HT1080 (cell line): ENCODE measurements at places on chromosomes 1 and 21. TPM values are rescaled to one million over a fixed set of nuclear protein-coding genes. Genes with fewer than 3 reads are reported as not detected.

The CHIT1 gene
- not detected in 2 replicates for total RNA-seq

The ALPL gene
- not detected in 2 replicates for total RNA-seq

The CFHR5 gene
- total RNA-seq: not detected in 2 replicates

The TBX19 gene
- 0.21 TPM in 1 of 2 replicates, not detected in the other for total RNA-seq

The RPE65 gene
- not detected in 2 replicates for total RNA-seq

The CD48 gene
- total RNA-seq: not detected in 2 replicates

The ITSN1 gene
- 25.9 and 29.2 TPM in 2 replicates for total RNA-seq

The ICOSLG gene
- 0.03 and 0.37 TPM in 2 replicates for total RNA-seq

The MCOLN2 gene
- total RNA-seq: 13.1 and 14.9 TPM in 2 replicates

The UBAP2L gene
- 104 and 140 TPM in 2 replicates for total RNA-seq

The CCDC30 gene
- total RNA-seq: 0.10 and 0.13 TPM in 2 replicates

The DDR2 gene
- total RNA-seq: 29.0 and 34.4 TPM in 2 replicates

The WNT4 gene
- total RNA-seq: 1.1 TPM in 1 of 2 replicates, not detected in the other

The ECE1 gene
- 66.6 and 72.6 TPM in 2 replicates for total RNA-seq

The NUP210L gene
- 0.03 TPM in 1 of 2 replicates, not detected in the other for total RNA-seq

The C1QTNF12 gene
- total RNA-seq: 0.40 and 1.5 TPM in 2 replicates

The NGF gene
- 0.84 and 0.88 TPM in 2 replicates for total RNA-seq

The FCRL6 gene
- 0.33 and 1.5 TPM in 2 replicates for total RNA-seq

The NKAIN1 gene
- total RNA-seq: 0.58 TPM in 1 of 2 replicates, not detected in the other

The SLAMF7 gene
- total RNA-seq: 4.2 and 9.8 TPM in 2 replicates

The RHBG gene
- total RNA-seq: not detected in 2 replicates

The EIF3I gene
- total RNA-seq: 640 and 670 TPM in 2 replicates

The LAMC2 gene
- 55.4 and 58.8 TPM in 2 replicates for total RNA-seq

The CHODL gene
- not detected in 2 replicates for total RNA-seq
